NCI-H146 (cell line): ENCODE measurements at places on chromosomes 5 and 9.

- no peak for DNase-seq
Measured at GRCh38 chr5:144370273-144370672, 199.6 kb downstream of the KCTD16 start.

- no peak for DNase-seq
Measured at GRCh38 chr9:37449862-37450632, 15.2 kb downstream of the ZBTB5 start.

GRCh38 chr5:132456296-132456986 lies 34.1 kb downstream of the IRF1 start:
- DNase-seq: no peak

GRCh38 chr5:113917997-113918396 lies 404.5 kb downstream of the YTHDC2 start:
- peak; percentile 18 for DNase-seq

GRCh38 chr5:106097340-106097739 lies 1573.4 kb downstream of the EFNA5 start:
- DNase-seq: peak; percentile 8

DNA sequence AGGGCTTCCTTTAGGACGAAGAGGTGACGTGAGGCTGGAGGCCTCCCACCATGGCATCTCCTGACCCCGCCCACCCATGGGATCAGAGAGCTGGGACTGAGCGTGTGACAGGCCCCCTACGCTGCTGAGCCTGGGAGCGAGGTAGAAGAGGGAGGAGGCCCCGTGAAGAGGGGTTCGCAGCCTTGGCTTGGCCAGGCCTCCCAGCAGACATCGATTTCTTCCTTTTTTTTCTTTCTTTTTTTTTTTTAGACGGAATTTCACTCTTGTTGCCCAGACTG lies 39.5 kb downstream of the PTGES start:
- no peak for DNase-seq

GRCh38 chr5:168311061-168311566 lies 19.7 kb downstream of the WWC1 start:
- DNase-seq: peak; percentile 6

GRCh38 chr5:135030123-135030955 lies 3.7 kb downstream of the PITX1 start:
- DNase-seq: no peak

GRCh38 chr9:81479573-81479972 lies 209.8 kb downstream of the TLE1 start:
- no peak for DNase-seq

DNA sequence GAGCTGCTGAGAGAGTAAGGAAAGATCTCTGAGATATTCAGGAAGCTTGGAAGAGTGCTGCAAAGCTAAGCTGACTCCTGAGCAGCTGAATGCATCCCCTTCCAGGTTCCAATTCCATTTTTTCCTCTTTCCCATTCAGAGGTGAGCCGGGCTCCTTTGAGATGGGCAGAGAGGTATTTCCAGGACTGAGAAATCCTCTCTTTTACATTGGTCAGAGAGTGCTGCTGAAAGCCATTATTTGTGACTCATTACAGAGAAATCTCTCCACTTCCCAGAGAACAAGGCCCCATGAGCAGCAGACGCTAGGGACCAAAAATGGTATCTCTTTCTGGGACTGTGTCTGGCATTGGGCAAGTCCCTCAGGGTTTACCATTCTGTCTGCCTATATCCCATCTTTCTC lies 3.7 kb downstream of the MCTP1 start:
- DNase-seq: no peak

- no peak for DNase-seq
Measured at GRCh38 chr5:891117-891836, 1.3 kb downstream of the BRD9 start.

GRCh38 chr5:30808996-30809395 lies 384.5 kb upstream of the CDH6 start:
- peak; percentile 23 for DNase-seq

DNA sequence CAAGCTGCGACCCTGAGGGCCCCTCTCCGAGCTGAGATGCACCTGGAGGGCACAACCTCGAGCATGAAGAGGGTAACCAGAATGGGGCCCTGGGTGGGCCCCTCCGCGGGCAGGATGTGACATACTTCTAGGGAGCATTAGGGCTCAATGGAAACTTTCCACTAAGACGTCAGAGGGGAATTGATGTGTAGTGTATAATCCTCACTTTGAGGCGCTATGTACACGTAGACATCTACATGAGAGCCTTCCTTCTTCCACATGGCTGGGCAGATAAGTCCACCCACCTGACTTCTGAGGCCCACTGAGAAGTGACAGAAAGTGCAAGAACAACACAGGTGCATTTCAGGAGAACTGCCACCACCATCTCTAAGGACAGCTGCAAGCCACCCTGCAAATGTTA lies 61.0 kb downstream of the DAP start:
- DNase-seq: no peak

GRCh38 chr9:74672237-74672636 lies 175.1 kb downstream of the RORB start:
- DNase-seq: no peak

DNA sequence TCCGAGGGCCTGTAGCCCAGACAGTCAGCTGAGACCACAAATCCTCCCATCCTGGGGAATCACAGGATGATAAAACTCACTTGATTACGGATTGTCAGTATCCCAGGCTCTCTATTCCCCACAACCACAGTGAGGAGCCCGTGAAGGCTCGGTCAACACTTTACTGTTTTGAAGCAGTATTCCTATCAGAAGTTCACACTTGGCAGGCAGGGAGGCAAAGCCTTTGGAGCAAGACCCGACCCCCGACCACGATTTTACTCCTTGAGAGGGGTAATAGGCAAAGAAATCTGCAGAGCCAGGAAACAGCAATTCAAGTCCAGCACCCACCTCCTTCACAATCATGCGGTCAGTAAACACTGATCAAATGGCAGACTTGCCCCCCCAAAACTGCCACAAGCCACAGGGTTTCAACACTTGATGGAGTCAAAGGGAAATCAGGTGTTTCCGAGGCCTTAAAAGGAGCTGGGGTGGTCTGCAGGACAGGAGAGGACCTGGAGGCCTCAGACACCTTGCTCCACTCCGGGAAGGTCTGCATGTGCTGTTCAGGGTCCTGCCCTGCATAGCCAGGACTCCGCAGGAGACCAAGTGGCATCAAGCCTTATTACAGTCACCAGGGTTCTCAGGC lies 25.2 kb downstream of the BICD2 start:
- no peak for DNase-seq

DNA sequence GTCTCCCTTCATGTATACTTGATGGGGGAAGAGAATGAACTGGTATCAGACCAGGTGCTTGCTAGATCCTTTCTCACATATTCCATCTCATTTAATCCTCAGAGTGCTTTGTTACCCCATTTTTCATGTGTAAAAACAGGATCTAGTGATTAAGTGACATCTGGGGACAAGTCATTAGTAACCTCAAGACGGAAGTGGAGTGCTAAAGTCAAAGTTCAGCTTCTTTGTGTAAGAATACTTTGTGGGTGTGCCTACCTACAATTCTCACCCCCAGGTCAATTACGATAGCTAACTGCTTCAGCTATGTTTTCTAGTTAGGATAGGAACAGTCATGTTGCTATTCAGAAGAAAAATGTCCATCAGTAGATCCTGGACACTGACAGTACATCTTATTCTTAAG lies 3.1 kb upstream of the FAM120AOS start:
- DNase-seq: no peak

- peak; percentile 62 for DNase-seq
Measured at GRCh38 chr5:115098041-115098702, 71.5 kb downstream of the TRIM36 start.

- no peak for DNase-seq
Measured at GRCh38 chr5:178249191-178249989, 16.8 kb upstream of the PHYKPL start.
